ENCODE measurements at places on chromosomes 2 and 18.

GRCh38 chr2:240778426-240778825, 41.6 kb downstream of the KIF1A start:
- no peak for DNase-seq

DNA sequence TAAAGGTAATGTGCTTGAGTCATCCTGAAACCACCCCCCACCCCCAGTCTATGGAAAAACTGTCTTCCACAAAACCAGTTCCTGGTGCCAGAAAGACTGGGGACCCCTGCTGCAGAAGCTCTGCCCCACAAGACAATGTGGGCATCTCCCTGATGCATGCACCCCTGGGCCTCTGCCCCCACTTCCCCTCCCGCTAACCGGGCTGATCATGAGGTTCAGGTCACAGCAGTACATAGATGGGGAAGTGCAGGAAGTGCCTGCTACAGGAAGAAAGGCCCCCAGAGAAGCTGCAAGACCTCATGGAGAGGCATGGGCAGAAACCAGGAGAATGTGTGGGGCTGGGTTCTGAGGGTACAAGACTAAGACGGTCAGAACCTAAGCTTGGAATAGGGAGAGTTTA, 243.4 kb upstream of the ID2 start:
- DNase-seq = no peak

DNA sequence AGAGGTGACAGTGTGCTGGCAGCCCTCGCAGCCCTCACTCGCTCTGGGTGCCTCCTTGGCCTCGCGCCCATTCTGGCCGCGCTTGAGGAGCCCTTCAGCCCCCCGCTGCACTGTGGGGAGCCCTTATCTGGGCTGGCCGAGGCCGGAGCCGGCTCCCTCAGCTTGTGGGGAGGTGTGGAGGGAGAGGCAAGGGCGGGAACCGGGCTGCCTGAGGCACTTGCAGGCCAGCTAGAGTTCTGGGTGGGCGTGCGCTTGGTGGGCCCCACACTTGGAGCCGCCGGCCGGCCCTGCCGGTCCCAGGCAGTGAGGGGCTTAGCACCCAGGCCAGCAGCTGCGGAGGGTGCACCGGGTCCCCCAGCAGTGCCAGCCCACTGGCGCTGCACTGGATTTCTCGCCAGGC, 1480.9 kb upstream of the SLC39A10 start:
- DNase-seq = no peak

GRCh38 chr2:164593541-164593940, 27.7 kb downstream of the GRB14 start:
- no peak for DNase-seq

- DNase-seq = no peak
Measured at GRCh38 chr2:26349690-26350089, 3.1 kb upstream of the ADGRF3 start.

- no peak for DNase-seq
Measured at GRCh38 chr2:176066645-176067588, 16.8 kb downstream of the EVX2 start.

- no peak for DNase-seq
Measured at GRCh38 chr2:194271293-194271961, 1385.6 kb upstream of the SLC39A10 start.

GRCh38 chr2:235358981-235359471, 134.8 kb upstream of the AGAP1 start:
- peak; percentile 82 for DNase-seq

DNA sequence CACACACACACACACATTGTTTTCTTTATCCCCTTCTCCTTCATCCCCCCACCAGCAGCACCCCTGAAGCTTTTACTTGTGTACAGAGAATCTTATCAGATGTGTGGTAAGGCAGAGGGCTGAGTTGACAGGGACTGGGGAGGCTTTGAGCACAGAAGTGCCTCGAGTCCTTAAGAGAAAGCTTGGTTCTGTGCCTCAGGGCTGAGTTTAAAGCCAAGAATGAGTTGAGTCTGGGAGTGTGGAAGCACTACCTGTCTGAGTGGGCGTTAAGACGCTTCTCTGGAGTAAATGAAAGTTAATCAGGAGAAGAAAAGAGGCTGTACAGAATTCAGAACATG, 2.7 kb downstream of the ID2 start:
- peak; percentile 37 for DNase-seq

GRCh38 chr2:237737196-237737865, 61.2 kb upstream of the RBM44 start:
- no peak for DNase-seq

- no peak for DNase-seq
Measured at GRCh38 chr18:61597316-61597715, 264.1 kb downstream of the CDH20 start.

DNA sequence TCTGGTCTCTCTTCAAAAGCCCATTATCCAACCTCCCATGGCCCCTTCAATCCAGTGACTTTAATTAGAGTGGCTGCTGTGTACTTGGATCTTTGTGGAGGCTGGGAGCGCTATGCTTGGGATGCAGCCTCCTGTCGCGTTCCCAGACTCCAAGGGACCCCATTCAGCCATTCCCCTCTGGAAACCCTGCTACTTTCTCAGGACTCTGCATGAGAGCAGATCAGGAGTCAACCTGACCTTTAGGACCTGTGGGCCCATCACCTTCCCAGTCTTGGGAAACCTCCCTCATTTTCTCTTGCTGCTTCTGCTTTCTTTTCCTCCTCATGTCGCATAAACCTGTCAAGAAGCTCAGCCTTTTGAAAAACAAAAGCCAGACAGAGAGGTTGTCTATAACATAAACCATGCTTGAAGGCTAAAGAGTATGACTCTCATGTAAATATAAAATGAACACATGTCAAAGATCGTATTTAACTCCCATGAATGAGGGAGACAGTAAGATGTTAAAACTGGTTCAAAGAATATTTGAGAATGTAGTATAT, 143.1 kb upstream of the PELI1 start:
- DNase-seq = no peak

DNA sequence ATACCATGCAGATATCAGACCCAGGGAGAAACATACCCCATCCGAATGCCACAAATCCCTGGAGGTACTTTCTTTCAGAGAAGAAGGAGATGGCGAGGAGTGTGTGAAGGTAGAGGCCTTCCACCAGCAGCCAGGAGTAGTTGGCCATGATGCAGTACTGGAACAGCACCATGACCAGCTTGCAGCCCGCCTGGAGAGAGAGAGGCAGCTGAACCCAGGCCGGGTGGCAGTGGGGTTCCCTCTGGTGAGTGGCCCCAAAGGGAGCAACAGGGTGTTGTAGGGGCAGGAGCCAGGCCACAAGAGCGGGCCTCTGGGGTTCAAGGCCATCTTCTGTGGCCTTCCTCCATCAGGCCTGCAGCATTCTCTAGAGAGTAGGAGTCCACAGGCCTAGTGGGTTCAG, 30.2 kb downstream of the TMEM37 start:
- DNase-seq = no peak

GRCh38 chr2:15554525-15555218, 6.5 kb downstream of the NBAS start:
- DNase-seq = no peak

DNA sequence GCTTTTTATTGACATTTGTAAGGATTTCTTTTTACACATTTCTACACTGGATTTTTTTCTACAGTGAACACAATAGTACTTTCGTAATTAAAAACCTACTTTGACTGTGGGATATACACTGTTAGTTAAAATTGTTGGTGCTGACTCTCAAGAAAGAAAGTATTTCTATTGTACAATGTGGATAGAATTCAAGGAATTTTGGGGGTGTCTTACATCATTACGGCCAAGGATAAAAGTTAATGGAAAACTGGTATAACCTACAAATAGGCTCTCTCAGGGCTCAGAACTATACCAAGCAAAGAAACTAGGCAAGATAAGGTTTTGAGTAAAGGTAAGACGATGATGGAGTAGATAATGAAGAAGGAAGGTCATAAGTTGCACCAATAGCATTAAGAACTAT, 198.4 kb upstream of the PARD3B start:
- no peak for DNase-seq

- peak; percentile 91 for DNase-seq
Measured at GRCh38 chr2:11738589-11739436, 7.6 kb upstream of the LPIN1 start.

DNA sequence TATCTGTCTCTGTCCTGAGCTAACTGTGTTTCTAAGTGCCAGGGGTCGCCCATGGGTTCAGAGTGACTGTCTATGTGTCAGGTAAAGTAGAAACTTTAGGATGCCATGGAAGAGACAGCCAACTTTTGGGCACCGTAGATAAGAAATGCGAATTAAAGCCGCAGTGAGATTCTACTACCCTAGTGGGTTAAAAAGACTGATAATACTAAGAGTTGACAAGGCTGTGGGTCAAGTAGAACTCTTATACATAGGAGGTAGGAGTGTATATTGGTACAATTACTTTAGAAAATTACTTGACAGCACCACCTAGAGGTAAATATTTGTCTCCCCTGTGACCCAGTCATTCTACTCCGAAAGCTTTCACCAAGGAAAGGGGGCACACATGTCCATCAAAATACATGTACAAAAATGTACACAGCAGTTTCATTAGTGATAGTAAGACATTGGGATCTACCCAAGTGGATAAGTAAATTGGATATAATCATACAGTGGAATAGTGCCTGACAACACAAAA, 371.3 kb downstream of the SLC4A3 start:
- DNase-seq = peak; percentile 38

GRCh38 chr2:133142087-133142486, 426.2 kb downstream of the NCKAP5 start:
- no peak for DNase-seq
